CD14-positive monocyte (primary cell): ENCODE measurements at places on chromosomes 11 and 22.

DNA sequence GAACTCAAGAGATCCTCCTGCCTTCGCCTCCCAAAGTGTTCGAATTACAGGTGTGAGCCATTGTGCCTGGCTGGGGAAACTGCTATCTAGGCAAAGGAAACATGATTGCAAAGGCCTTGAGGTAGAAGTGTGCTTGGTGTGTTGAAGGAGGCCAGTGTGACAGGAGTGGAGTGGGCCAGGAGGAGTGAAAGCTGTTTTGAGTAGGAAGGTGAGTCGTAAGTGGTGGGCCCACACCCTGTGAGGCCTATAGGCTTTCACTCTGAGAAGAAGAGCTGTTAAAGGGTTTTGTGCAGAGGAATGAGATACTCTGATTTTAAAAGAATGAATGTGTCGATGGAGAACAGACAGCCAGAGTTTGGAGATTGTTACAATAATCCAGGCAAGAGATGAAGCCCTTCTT, 43.4 kb downstream of the WEE1 start:
- no peak for DNase-seq

DNA sequence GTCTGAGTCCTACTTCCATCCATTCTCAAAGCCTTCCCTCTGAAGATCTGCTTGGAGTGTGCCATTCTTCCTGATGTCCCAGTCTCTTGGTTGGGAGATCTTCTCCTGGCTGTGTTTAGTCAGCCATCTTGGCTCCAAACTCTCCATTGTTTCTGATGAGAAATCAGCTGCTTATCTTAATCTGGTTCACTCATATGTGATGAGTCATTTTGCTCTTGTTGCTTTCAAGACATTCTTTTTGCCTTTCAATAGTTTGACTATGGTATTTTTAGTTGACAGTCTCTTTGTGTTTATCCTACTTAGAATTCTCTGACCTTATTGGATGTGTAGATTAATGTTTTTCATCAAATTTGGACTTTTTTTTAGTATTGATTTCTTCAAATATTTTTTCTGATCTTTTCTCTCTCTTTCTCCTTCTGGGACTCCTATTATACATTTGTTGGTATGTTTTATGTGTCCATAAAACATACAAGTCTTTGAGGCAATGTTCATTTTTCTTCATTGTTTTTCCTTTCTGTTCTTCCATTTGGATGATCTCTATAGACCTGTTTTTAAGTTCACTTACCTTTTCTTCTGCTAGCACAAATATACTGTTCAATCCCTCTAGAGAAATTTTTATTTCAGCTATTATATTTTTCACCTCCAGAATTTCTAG, 77.2 kb upstream of the CLPB start:
- no peak for DNase-seq

DNA sequence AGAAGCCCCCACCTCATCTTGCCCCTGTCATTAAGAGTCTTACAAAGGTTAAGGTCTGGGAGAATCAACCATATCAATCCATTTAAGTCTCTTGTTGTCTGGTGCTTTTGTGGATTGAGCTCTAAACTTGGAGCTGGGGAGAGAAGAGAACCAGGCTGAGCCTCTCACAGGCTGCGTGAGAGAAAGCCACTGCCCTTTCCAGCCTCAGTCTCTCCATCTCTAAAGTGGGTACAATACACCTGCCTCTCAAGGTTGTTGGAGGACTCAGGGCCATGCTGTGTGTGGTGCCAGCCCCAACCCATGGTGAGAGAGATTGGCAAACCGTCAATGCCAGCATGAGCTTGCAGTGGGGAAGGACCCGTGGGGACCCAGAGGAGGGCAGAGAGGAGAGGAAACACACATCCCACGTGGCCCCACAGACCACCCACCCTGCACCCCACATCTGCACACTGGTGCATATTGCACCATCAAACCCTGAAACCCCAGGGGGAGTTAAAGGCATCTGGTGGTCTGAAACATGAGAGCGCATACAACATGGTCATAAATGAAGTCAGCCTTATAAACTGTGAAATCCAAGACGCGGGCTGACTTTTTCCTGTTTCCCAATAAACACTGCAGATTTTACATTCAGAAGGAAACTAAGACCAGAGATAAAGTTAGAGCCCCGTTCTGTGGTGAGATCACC, 27.5 kb upstream of the FBLN1 start:
- no peak for DNase-seq

DNA sequence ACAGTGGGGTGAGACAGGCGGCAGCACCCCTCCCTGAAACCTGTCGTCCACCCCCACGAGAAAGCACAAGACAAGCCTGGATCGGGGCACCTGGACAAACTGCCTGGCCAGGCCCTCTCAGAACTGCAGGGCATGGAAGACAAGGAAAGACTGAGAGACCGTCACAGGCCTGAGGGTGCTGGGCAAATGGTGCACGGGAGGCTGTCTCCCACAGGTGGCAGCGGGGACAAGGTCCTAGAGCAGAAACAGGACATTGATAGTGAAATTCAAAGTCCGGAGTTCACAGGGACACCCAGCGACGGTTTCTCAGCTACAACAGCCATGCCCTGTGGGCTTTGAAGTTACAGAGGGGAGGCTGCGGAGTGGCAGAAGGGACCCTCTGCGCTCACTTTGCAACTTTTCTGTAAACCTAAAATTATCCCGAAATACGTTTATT, 20.6 kb downstream of the DRD4 start:
- DNase-seq, result no peak

DNA sequence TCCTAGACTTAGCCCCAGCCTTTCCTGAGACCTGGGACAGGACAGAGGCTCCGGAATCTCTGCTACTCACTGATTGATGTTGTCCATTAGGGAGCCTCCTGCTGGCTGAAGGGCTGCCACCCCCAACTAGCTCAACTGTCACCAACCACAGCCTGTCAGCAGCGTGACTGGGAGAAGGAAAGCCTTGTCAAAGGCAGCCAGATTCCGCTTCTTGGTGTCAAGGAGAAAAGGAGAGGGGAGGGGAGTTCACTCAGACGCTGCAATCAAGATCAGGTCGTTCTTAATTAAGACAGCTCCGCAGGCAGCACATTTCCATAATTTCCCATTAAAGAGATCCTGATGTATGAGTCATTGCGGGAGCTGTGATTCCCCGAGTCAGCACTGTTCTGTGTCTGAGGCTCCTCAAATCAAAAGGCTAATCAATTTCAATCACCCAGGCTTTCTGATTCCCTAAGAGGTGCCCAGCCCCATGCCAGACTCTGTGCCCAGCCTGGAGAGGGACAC, 152.8 kb upstream of the ZBED5 start:
- DNase-seq, result peak; percentile 33

GRCh38 chr11:57645689-57646085, 4.0 kb downstream of the YPEL4 start:
- DNase-seq, result no peak

- peak; percentile 79 for DNase-seq
These were observed 5.4 kb downstream of the SMCO4 start for GRCh38 chr11:93537767-93538261.
